ENCODE measurements at places on chromosomes 6 and 20.
A peak's percentile ranks its signal among the peaks of the same experiment; 100 is the strongest.

GRCh38 chr6:49888742-49889431 lies 22.6 kb upstream of the CRISP1 start:
- DNase-seq: no peak

- DNase-seq: no peak
These were observed 179.4 kb upstream of the PDE10A start for GRCh38 chr6:165842281-165842936.

DNA sequence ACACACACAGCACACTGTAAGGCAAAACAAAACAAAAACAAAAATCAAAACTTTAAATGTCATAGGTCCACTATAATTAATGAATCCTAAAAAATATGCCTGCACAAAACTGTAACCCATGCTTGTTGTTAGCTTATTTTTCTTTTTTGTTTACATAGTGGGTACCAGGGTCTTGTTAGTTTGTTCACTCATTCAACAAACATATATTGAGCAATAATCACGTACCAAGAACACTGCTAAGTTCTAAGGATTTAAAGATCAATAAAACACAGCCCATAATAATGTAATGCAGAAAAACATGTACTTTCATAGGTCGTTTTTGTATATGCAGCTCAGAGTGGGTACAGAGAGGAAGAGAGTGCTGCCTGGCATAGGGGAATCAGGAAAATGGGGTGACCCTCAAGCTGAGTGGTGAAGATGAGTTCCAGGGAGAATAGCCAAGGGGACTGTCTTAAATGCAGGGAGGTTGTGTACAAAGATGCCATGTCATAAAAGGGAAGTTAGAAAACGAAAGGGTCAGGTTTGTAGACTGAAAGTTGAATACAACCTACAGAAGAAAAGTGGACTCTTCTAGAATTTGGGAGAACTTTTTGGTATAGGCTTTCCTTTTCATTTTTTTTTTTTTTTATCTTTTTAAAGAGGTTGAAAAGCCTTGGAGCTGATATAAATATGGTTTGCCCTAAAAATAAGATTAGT lies 113.3 kb upstream of the TBX18 start:
- no peak for DNase-seq

GRCh38 chr6:56851541-56852259 lies 103.2 kb upstream of the BEND6 start:
- DNase-seq: no peak

GRCh38 chr20:63606686-63607085 lies 20.2 kb downstream of the GMEB2 start:
- no peak for DNase-seq

DNA sequence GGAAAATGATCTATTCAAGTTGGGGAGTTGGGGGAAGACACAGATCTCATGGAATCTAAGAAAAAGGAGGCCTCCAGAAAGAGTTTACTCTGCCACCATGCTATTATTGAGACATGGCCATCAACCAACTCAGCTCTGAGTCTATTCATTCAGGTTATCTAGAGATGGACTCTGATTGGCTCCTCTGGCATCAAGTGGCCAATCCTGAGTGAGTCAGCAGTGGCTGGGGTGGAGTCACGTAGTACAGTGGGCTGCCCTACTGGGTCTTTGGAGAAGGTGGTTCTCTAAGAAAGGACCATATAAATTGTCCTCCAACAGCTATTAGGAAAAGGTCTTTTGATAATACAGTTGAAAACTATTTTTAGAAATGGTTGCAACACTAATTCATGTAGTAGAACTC lies 42.1 kb downstream of the LYRM2 start:
- no peak for DNase-seq

- no peak for DNase-seq
These were observed 3.9 kb upstream of the ZBTB9 start for GRCh38 chr6:33450434-33450833.

DNA sequence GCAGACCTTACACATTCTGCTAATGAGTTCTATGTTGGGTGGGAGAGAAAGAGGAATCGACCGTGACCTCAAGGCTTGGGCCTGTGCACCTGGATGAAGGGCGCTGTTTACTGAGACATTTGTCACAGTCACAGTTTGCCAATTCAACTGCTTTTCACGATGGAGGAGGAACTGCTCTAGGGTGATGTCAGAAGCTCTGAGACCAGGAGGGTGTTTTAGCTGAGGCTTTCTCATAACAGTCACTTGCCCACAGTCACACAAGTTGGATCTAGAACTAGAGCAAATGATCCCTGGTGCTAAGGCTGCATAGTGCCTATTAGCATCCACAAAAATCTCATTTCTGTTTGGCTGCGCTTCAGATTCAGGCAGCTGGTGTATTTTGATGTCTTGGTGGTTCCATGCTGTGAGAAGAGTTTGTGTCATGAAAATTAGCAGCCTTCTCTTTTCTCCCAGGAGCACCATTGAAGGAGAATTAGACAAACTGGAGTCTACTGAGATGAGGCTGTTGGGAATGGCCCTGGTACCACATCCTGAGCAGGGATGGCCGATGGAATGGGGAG lies 83.3 kb upstream of the TGM3 start:
- no peak for DNase-seq

DNA sequence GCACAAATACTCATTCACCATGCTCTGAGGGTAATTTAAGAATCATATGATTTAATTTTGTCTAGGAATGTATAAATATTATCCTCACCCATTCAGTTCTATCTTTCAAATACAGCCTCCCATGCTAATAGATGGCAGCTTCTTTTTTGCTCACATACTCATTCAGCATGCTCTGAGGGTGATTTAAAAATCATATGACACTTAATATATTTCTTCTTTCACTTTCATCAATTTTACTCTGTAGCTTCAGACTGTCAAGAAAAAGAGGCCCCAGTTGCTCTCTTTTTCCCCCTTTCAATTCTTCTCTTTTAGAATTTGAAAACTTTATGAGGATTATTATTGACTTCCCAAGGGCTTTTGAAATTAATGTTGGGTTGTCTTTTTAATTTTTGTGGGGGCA lies 161.7 kb upstream of the LAMP5 start:
- no peak for DNase-seq

GRCh38 chr20:23037017-23037481 lies 1.9 kb downstream of the SSTR4 start:
- no peak for DNase-seq

DNA sequence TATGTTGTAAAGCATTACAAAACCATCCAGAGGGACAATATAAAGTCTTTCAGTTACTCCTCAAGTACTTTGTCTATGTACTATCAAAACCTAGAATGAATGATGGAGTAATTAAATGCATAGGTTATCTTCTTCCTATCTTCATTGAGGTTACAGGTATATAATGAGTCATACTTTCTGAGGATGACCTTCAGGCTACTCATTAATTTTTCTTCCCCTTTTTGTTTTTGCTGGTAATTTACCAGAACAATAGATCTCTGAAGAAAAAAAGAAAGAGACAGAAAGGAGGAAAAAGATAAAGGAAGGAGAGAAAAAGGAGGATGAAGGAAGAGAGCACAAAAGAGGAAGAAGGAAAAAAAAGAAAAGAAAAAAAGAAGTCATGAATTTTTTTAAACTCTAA lies 398.4 kb downstream of the TBC1D32 start:
- no peak for DNase-seq

DNA sequence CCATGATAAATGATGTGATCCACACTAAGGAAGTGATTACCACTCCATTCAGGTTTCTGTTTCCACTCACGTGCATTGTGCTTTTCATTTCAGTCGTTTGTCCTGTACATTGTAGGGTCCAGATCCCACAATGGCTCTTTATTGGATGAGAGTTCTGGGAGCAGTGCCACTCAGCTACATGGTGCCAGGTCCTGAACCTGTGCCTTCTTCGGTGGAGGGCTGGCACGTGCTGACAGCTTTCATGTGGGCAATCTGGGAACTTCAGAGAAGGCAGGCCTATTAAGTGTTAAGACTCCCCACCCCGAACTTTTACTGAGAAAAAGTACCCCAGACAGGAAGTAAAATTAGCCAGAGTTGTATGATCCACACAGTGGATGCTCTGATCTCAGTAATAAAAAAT lies 255.0 kb downstream of the ESR1 start:
- no peak for DNase-seq

DNA sequence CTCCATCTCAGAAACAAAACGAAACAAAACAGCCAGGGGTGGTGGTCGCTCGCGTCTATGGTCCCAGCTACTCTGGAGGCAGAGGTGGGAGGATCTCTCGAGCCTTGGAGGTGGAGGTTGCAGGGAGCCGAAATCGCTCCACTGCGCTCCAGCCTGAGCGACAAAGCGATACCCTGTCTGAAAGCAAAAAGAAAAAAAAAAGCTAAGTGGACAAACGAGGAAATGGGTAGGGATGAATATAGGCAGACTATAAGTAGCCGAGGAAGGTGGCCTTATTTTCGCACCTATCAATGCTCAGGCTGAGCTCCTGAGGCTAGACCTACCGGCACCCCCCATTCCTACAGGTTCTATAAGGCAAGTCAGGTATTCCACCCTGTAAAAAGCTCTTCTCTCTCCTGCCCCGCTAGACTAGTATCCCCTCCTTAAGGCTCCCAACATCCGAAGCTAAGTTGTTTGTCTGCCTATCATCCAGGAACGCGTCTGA lies 650 bp upstream of the CASP8AP2 start:
- DNase-seq: no peak

DNA sequence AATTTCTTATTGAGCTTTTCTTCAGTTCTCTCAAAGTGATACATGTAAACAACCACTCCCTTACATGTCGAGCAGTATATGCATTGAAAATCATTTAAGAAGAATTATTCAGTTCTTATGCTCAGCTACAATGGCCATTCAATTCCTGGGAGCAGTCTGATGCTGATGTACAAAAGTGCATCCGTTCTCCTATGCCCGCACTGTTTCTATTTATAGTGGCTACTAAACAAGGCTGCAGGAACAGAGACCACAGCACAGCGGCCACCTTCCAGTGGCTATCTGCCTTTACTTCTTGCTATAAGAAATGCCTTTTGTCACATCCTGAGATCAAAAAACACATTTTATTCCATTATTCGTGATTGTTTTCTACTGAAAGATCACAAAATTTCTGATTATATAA lies 82.2 kb downstream of the FHL5 start:
- no peak for DNase-seq

DNA sequence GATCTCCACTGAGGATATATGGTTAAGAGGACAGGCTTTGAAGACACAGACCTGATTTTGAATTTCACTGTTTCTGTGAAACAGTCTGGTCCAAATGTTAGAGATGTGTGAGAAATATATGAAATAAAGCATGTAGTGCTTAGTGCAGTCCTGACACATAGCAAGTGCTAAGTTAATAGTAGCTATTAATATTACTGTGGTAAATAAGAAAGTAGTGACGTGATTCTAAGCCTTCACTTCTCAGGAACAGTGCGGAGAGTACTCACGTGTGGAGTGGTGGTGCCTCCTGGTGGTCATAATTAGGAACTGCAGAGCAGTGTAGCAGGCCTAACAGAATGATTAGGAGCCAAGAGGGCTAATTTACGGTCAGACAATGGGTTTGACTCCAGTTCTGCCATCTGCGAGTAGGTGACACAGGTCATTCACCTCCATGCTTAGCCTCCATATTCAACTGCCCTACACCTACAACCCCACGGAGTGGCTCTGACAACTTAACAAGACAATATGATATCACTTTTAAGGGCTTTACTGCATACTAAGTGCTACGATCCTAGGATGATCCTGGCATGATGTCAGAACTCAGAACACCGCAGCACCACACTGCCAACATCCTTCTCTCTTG lies 106.2 kb downstream of the JPH2 start:
- DNase-seq: peak; percentile 51

GRCh38 chr20:658731-659291 lies 5.8 kb upstream of the SRXN1 start:
- no peak for DNase-seq

GRCh38 chr6:14772188-14772587 lies 473.7 kb upstream of the JARID2 start:
- DNase-seq: no peak

Measured in stimulated activated CD8-positive, alpha-beta memory T cell treated with anti-CD3 and anti-CD28 coated beads, Interleukin-7, amount 100 ng/mL, for 1 hour (primary cell).